ENCODE measurements at places on chromosomes 12 and 14.

DNA sequence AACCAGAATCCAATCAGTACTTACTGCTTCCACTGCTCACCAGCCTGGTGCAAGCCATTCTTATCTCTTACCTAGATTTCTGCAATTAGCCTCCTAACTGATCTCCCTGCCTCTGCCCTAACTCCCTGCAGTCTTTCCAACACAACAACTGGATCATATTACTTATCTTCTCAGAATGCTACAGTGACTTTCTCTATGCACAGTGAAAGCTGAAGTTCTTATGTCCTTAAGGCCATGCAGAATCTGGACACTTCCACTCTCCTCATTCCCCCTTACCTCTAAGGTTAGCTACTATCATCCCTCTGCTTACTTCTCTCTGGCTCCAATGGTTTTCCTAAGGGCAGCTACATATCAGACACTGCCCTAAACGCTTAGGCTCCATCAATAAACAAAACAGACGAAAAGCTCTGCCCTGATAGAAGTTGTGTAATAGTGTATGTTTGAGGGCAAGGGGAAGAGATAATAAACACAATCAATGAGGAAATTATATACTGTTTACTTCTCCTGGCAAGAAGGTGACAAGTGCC, 4.0 kb downstream of the KTN1 start:
- no peak for DNase-seq

- no peak for DNase-seq
Measured at GRCh38 chr12:2489275-2489674, 305.5 kb upstream of the FKBP4 start.

- DNase-seq = no peak
Measured at GRCh38 chr12:69385038-69385437, 25.5 kb downstream of the YEATS4 start.

- no peak for DNase-seq
Measured at GRCh38 chr14:68248481-68249255, 429.1 kb downstream of the RAD51B start.

GRCh38 chr12:32302218-32303173, 96.9 kb upstream of the FGD4 start:
- no peak for DNase-seq

DNA sequence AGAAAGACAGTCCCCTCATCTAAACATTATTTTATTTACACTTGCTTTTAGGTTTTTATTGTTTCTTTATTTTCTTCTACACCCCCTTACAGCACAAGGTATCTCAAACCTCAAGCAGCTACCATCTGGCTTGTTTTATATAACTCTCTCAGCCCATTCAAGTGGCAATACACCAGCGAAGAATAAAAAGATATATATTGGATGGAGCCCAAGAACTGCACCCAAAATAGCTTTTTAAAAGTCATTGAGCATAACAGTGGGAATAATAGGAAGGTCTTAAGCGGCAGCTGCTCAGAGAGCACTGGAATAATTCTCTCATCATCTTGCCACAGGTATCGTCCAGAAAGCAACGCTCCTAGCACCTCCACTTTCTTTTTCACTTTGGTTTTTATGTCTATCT, 322.5 kb downstream of the SYT1 start:
- no peak for DNase-seq

- no peak for DNase-seq
Measured at GRCh38 chr12:82953397-82953796, 266.7 kb downstream of the TMTC2 start.

DNA sequence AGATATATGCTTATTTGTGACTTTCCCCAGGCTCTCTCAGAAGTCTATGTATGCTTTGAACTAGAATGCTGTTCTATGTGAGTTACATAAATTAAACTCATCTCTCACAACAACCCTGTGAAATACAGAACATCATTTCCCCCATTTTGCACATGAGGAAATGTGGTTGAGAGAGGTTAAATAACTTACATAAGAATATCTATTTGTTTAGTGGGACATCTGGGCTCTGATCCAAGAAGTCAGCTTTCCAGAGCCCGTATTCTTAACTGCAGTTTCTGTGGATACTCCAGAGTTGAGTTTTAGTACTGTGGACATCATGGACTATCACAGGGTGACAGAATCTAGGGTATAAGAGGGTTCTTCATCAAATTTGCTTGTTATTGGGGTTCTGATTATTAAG, 242.5 kb upstream of the ARHGAP5 start:
- no peak for DNase-seq

DNA sequence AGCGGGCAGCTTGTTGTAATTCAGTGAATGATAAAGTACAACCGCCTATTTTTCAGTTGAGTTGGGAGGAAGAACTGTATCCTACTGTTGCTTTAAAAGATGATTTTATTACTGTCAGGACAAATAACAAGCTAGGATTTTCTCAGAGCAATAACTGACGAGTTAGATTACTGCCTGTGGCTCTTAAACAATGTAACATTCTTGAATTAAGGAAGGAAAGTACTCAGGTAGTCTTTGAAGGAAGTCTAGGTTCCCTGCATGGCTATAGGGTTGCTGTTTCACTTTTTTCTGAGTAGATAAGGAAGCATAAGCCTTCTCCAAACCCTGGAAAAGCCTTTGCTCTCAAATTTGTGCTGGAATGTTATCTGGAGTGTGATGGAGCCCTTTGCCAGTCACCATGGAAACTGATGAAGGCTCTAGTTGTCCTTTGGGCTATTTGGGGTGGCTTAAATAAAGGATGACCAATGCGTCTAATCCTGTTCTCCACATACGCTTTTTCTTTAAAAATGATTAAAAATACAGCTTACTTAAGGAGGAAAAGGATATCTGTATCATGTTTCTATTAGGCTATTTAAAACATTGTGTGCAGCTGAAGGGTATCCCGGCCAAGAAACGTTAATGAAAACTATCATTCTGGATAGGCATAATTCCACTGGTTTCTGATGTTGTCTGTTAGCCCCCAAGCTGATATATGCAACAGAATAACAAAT, 17.7 kb downstream of the NUBPL start:
- DNase-seq = no peak

DNA sequence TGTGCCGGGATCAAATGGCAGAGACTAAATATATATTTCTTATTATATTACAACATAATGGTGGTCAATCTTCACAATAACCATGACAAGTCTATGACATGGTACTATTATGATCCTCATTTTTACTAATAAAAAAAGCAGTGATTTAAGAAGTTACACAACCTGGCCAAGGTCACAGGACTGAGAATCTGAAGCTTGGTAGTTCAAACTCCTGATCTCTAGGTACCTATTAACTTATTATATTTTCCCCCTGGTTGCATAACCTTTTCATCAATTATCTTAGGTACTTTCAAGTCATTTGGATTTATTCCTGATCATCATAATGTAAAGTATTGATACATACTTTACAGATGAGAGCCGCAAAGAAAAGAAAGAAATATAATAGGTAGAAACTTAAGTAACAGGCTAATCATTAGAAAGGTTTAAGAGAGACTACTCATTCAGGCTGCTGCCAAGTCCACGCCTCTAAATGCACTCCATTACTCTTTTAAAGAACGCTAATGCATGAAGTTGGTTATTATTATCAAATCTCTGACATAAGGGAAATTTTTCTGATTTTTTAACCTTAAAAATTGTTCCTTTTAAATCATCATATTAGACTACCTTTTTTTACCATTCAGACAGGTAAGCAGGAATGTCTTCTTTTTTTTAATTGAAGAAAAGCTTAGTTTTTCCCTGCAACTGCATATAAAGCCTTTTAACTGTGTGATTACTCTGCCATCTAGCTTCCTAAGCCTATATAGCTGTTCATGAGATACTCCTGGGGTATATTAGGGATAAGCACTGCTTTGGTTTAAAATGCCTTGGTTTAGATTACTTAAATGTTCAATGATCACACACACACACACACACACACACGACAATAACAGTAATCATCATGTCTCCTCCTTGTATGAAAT, 35.6 kb downstream of the RPS29 start:
- no peak for DNase-seq

GRCh38 chr14:21215879-21216251, 53.4 kb downstream of the HNRNPC start:
- no peak for DNase-seq

Data from HS-5 (cell line).